ENCODE measurements at places on chromosomes 3 and 15. TPM values are rescaled to one million over a fixed set of nuclear protein-coding genes. Genes with fewer than 3 reads are reported as not detected.

Gene ST8SIA2
- not detected for total RNA-seq

- H3K4me3 ChIP-seq: no peak overlapping the region
- no peaks in the 10 kb centered on the region for H3K27me3 ChIP-seq
- H3K27ac ChIP-seq: no peak overlapping the region
- H3K36me3 ChIP-seq: no peaks in the 10 kb centered on the region
- no peaks in the 10 kb centered on the region for H3K4me1 ChIP-seq
Measured at GRCh38 chr3:133377396-133377795, 22.5 kb upstream of the BFSP2 start.

Gene BCHE
- total RNA-seq: 5.0 TPM

Gene CEP19
- not detected for total RNA-seq

- no peak for DNase-seq
- no peak overlapping the region for H3K4me3 ChIP-seq
- H3K36me3 ChIP-seq: no peaks in the 10 kb centered on the region
- no peaks in the 10 kb centered on the region for H3K4me1 ChIP-seq
- H3K27me3 ChIP-seq: no peaks in the 10 kb centered on the region
Measured at GRCh38 chr3:155232605-155233004, 60.9 kb downstream of the STRIT1 start.

- no peaks in the 10 kb centered on the region for H3K27me3 ChIP-seq
- H3K4me1 ChIP-seq: no peaks in the 10 kb centered on the region
- no peak overlapping the region for H3K4me3 ChIP-seq
- no peak overlapping the region for H3K27ac ChIP-seq
- no peaks in the 10 kb centered on the region for H3K36me3 ChIP-seq
Measured at GRCh38 chr3:140157161-140157560, 222.2 kb downstream of the CLSTN2 start.

Gene P2RY12
- total RNA-seq: 3.3 TPM

GRCh38 chr15:28096411-28096669 is 2.8 kb downstream of the OCA2 start:
- peaks cover 27% of the 10 kb centered on the region for H3K4me1 ChIP-seq
- H3K4me3 ChIP-seq: peak overlapping the region; percentile 46
- no peaks in the 10 kb centered on the region for H3K27me3 ChIP-seq
- DNase-seq: no peak
- no peaks in the 10 kb centered on the region for H3K36me3 ChIP-seq
